ENCODE measurements at places on chromosomes 7 and 10.
A peak's percentile ranks its signal among the peaks of the same experiment; 100 is the strongest.

DNA sequence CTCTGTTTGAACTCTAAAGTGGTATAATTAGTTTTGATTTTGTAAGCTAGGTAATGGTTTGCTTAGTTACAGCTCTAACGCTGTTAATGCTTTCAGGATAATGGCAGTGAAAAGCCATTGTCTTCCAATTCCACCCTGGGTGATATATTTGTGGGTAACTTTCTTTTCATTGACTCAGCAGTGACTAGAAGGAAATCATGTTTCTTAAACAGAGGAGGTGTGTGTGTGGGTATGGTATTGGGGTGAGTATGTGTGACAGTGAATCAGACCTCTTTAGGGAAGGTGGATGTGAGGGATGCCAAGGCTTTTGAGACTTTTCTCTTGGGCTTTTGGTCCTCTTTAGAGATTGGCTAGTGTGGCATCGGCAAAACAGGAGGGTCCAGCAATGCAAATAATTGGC lies 13.6 kb downstream of the ENTPD7 start:
- DNase-seq = no peak

DNA sequence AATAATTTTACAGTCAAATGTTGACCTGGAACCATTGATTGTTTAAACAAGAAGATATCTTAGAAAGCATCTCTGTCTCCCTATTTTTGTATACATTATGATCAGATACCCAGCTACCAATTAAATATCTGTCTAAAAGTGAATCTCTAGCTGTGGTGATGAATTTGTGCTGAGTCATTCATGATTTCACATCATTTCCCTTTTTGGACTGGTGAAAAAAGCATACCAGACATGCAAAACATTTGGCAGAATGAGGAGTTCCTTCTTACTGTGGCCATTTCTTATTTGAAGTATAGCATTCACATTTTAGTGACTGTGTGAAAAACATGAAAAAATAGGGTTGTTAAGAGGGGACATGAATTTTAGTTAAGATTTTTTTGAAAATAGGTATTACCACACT lies 98.0 kb upstream of the GATA3 start:
- no peak for DNase-seq

DNA sequence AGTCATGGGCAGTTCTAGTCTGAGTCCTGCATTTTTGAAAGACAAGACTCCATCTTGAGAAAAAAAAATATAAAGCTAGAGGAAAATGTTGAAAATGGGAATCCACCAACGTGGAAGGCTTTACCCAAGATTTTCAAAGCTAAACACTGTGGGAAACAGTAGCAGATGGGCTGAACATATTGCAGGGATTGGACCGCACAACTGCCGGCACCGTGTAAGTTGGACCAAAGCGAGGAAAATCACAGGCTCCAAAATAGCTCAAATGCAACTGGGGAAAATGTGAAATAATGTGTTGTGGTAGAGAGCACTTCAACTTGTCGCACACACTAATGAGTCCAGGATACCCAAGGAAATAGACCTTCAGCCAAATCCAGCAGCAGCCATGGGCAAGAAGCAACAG lies 26.4 kb upstream of the ADRB1 start:
- no peak for DNase-seq

GRCh38 chr7:68272507-68272906 lies 1275.9 kb downstream of the TYW1 start:
- no peak for DNase-seq

GRCh38 chr7:7607010-7607409 lies 33.5 kb upstream of the UMAD1 start:
- DNase-seq = no peak

DNA sequence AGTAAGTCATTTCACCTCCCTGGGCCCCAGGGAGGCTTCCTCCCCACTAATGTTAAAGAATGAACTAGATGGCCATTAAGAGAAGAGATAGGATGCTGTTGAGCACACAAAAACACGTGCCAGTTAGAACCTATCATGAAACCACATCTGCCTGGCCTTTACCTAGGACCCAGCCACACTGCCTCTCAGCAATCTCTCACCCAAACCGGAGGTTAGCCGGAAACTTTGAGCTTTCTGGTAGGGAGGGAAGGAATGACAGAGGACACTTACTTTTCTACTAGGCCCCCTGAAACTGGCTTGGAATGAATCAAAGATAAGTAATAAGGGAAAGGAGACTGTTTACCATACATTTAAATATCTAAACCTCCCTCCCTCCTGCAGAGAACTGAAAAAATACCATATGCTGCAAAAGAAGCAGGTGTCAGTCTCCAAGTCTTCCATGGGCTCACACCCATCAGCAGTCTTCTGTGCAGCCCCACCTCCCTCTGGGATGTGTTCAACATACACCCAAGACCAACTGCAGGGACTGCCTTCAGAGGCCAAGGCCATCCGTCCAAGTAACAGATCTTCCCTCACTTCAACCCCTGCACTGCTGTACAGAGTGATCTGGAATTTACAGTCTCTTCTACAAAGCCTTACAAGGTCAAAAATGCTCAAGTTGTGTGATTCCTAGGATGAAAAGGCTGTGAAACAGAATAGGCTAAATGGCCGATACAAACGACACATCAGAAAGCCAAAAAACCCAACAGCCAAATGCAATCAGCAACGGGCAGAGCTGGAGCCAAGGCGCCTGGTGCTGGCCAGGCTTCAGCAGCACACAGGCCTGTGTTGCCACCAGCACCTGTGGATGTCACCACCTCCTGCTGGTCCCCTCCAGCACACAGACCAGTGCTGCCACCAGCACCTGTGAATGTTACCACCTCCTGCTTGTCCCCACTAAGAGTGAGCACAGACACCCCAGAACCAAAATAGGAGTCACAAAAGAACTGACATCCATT lies 42.4 kb downstream of the SORBS1 start:
- no peak for DNase-seq

DNA sequence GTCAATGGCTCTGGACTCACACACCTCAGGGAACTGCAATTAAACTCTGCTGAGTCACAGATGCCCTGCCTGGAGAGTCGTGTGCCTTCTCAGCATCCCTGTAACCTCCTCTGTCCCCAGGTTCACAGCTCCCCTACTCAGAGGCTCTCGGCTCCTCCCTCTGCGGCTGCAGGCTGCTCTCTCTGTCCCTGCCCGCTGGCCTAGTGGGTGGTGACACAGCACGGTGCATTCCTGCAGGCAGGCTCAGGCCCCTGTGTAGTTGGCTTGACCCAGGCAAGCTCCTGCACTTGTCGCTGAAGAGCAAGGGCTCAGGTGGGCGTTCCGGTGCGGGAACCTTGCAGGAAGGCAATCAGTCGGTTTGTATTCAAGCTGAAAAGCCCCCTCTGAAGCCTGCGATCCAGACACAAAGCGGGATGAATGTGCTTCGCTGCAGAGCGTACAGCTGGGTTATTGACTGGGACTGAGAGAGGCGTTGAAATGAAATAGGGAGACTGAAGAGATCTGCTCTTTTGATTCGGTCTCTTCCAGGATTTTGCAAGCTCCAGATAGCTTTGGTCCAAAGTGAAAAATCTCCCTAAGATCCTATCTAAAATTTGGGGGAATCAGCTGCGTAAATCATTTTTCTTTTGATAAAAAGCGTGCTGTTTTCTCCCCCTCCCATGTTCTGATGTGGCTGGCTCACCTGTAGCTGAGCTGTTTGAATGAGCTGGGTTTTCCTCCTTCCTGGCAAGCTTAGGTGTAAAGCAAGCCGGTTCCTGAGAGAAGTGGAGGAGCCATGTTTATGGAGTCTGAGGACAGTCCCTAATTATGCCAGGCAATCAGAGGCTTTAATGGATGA lies 208.7 kb upstream of the PHYHIPL start:
- DNase-seq = peak; percentile 59

DNA sequence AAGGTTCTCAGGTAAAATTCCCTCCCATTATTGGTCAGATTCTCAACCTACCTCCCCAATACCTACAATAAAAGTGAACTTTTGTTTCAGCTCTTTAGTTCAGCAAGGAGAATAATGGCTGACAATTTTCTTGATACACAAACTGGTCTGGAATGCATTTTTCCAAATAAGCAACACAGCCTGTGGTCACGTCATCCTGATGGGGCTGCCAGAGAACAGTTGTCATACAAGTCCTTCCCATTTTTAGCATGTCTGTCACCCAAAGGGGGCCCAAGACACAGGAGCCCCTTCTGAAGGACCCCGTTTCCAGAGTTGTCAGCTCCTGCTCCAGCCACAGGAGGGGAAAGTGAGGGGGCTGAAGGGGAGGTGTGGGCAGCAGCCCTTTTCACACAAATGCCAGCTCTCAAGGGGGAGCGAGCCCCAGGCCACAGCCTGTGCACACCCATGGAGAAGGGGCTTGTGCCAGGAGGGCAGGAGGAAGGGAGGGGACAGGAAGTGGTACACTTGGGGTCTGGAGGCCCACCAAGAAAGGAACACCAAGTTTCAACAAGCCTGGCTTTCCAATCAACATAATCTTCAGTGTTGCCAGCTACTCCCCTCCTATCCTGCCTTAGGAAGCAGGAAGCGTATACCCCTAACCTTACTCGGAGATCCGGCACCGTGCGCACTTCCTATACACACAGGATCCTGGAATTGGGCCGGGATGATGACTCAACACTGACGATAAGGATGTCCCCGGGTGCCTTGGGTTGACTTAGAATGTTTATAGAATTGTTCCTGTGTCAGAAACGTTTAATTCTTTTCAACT lies 43.4 kb upstream of the PDLIM1 start:
- DNase-seq = no peak

GRCh38 chr7:73366990-73367389 lies 39.0 kb downstream of the FKBP6 start:
- no peak for DNase-seq

DNA sequence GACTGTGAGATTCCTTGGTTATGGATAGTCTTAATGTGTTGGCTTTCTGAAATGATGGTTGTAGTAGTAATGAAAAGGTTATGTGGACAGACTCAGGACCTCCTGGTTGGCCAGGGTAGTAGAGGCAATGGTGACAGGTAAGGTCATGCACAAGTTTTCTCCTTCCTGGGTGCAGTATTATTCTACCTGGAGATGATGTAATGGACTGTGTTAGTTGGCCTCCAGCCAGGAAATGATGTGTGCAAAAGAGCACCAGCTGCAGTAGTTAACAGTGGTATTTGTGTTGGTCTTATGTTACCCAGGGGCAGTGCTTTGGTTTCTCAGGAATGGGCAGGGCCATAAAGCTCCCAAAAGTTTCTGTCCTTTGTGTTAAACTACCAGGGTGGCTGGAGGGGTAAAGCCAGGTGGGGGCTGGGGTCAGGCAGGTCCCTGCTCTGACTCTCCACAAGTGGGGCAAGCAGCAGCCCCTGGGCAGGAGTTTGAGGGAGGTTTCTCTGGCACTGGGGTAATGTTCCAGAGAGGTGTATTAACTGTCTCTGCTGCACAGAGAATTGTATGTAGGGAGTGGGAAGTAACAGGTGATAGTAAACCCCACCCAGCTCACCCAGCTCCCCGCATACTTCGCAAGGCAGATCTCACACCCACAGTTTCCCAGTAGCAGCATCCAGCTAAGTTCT lies 36.3 kb downstream of the GPR22 start:
- peak; percentile 80 for DNase-seq

DNA sequence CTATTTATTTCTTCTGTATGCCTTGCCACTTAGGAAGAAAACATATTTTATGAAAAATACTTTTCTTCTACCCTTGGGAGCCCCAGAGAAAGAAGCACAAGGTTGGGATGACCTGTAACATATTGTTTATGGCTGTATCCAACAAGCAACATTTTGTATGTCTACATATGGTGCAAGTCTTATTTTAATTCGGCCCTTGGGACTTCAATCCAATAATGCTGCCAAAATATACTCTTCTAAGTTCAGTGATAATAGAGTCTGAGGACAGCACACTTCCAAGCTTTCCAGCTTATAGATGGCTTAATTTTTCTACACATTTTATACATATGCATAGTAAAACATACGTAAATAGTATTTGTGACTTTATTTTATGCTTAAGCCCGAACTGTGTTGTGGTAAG lies 318.5 kb upstream of the SEMA3A start:
- DNase-seq = no peak

DNA sequence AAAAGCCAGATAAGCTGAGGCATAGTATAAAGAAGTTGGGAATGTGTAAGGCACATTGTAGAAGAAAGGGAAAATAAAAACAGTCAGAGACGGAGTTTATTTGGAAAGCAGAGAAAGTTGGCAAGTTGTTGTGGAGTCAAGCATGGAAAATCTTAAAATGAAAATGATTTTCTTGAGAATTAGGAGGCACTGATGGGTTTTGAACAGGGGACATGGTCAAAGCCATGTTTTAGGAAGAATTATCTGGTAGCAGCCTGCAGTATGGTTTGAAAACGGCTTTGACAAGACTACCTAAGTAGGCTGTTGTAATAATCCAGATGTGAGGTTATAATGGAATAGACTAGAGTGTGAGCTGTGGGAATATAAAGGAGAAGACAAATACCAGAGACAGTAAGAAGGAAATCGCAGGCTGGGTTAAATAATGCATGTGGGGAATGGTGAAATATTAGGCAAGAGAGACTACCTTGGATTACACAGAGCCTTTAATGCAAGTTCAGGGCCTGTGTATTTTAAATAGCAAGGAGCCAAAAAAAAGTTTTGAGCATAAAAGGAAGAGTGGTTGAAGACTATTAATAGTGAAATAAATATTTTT lies 130.4 kb upstream of the MEOX2 start:
- DNase-seq = no peak

DNA sequence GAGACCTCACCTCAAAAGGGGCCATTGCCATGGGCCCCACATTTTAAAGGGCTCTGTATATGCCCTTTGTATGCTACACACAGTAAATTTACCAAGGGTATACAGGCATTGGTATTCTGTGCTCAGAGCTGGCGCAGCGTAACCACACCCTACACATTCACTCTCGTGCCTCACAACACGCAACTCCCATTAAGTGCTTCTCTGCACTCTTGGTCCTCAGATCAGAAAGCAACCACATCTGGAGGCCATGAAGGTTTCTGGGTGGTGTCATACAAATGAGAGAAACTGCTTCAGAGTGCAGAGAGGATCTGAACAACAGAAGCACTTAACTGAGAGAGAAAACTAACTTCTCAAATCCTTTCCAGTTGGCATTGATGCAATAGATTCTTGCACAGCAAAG lies 9.4 kb upstream of the CACUL1 start:
- no peak for DNase-seq

- DNase-seq = no peak
Observed at GRCh38 chr7:42340436-42340835, 103.4 kb upstream of the GLI3 start.
